ENCODE measurements at places on chromosomes 6 and 20.
A peak's percentile ranks its signal among the peaks of the same experiment; 100 is the strongest.

GRCh38 chr6:33312361-33313104 lies 1.3 kb downstream of the TAPBP start:
- DNase-seq: peak; percentile 86

- no peak for DNase-seq
Observed at GRCh38 chr6:37399131-37399530, 33.9 kb upstream of the CMTR1 start.

GRCh38 chr20:62330576-62331317 lies 27.9 kb downstream of the ADRM1 start:
- no peak for DNase-seq

- peak; percentile 16 for DNase-seq
Observed at GRCh38 chr6:117906507-117906957, 532 bp upstream of the SLC35F1 start.

- no peak for DNase-seq
Observed at GRCh38 chr6:73285674-73286283, 22.8 kb upstream of the KHDC1 start.

DNA sequence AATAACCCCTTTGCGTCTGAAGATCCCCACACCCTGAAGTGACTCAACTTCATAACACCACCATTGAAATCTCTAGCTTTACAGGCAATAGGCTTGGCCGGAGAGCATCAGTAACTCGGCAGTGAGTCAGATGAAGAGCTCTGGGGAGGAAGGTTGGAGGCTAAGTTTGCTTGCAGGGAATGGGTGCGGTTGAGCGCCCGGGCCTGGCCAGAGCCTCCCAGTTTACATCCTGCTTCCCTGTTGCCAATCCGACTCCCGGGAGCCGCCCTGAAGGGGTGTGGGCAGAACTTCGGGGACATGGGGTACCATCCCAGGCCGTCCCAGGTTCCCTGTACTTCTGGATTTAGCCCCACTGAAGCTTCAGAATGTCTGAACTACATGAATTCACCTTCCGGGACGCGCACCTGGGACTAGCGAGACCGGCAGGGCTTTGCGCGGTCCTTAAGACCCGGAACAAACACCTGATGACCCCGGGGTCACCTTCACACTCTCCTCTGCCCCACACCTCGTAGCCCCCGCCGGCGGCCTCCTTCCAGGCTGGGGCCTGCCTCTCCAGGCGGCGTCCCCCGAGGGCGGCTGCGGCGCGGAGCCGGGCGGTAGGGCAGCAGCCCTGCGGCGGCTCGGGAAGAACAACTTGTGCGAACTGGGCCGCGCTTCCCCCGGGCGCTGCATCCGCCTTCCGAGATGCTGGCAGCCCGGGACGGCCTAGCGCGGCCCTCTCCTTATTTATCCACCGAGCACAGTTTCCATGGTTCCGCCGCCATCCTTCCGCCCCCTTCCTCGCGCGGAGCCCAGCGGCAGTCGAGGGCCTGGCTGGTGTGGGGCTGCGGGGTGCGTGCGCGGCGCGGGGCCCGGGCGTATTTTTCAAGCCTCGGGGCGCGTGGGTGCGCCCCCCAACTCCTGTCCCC lies 56.6 kb upstream of the RREB1 start:
- DNase-seq: peak; percentile 64

DNA sequence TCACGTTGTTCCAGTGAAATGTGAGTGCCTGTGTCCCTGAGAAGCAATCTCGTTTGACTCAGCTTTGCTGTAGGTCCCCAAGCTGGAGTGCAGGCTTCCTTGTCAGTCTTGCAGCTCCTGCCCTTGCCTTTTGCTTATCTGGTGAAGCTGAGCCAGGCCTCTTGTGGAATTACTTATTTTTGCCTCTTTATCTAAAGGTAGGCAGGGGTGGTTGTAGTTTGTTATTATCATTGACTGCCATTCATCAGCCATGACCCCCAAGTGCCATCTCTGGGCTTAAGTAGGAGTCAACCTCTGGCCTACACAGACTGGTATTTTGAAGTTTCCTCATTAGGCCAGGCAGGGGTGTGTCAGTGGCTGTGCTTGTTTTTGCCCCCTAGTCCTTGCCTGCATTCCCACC lies 2.1 kb downstream of the TMEM14B start:
- DNase-seq: no peak

- DNase-seq: peak; percentile 97
Observed at GRCh38 chr6:35737413-35738211, 780 bp downstream of the ARMC12 start.

DNA sequence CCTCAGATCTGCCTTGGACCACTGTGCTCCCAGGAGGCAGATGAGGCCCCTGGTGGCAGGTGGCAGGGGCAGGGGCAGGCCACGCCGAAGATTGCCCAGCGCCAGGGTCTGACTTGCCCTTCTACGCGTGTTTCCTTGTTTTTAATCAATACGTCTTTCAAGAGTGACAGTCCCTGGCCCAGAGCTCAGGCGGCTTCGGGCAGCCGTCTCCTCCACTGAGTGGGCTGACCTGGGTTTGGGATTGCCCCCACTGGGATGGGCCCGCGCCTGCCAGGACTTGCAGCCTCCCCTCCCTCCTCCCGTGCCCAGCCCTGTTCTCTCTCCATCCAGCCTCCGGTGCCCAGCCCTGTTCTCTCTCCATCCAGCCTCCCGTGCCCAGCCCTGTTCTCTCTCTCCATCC lies 21.2 kb downstream of the FRMD1 start:
- no peak for DNase-seq

DNA sequence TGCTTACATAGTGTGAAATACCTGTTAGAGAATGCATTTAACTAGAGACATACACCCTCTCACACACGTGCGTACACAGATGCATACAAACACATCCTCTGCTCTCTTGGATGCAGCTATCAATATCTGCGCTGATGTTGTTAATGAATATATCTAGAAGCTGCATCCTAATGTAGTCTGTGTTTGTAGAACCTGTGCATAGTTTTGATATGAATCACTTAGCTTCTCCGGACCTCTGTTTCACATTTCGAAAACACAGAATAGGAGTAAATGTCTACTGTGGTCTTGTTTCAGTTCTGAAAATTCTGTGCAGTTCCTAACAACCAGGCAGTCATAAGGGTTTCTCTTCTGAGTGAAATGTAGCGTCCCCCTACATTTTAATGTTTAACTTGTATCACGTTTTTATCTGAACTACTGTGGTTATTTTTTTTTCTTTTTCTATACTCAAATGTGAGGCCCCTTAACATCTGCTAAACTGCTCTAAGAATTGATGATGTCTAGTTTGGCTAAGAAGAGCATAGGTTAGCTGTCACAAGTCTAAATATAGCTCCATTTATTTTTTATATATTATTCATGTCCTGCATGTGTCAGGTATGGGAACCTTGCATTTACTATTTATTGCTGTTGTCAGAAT lies 254.5 kb downstream of the TMEM242 start:
- DNase-seq: no peak

DNA sequence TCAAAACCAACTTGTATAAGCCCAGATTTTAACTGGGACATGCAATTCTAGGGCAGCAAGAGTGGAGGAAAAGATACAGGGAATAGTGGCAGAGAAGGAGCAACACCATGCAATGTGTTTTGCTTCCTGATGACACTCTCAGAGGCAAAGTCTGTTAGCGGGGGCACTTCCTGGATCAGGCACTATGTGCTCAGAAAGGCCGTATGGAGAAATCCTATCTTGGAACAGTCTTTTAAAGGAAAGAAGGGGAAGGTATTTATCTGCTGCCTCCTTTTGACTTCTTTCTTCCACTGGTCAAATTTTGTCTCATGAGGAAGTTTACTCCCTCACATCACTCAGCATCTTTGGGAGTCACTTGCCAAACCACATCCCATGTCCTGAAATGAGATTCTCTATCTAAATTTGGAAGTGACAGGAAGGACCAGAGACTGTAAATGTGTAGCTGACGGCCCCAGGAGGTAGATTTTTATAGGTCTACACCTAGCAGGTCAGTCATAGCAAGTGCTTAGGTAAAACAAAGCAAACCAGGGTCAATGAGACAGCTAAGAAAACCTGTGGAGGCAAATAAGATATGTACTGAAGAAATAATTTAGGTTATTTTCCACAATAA lies 91.7 kb upstream of the ELOVL5 start:
- DNase-seq: no peak

DNA sequence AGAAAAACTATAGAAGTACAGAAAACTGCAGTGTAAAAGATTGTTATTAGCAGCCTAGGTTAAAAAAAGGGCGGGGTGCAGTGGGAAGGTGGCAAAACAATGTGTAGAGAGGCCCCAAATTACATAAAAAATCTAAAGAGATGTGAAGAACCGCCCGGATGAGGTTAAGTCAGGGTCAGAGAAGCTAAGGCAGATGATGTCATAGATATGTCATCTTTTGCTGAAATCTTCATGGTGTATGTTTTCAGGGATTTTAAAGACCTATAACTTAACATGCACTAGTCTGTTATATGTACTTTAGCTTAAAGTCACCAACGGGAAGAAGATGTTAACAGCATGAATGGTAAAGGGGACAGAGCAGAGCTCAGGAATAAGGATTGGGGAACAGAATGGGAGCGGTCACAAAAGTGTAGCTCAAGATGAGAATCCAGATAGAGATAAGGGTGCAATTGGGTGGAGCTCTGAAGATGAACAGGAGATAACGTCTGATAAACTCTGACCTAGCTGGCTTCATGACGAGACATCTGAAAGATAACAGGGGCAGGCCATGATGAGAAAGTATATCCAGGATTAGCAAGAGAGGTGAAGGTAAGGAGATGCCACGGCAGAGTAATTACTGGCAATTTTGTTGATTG lies 83.4 kb downstream of the TFAP2A start:
- DNase-seq: no peak

DNA sequence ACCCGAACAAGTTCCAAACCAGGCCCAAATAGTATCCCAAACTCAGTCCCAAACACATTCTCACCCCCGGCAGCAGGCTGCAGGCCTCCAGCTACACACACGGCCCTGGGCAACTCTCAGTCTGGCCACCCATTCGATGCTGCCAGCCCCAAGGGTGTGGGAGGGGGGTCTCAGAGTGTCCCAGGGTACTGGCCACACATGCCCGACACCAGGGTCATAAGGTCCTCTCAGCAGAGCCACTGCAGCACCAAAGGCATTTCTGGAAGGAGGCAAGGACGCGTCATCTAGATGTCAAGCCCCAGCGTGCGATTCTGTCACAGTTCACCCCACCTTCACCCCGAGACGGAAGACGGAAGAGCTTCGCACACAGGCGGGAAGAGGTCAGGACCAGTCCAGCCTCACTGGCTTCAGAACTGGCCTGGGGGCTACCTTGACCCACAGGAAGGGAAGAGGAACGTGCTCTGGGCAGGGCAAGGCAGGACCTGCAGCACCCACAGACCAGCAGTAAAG lies 9.5 kb downstream of the MYL9 start:
- no peak for DNase-seq
